ENCODE measurements at places on chromosomes 4 and X.

- no peak for DNase-seq
Measured at GRCh38 chrX:45320191-45320590, 119.5 kb upstream of the DIPK2B start.

DNA sequence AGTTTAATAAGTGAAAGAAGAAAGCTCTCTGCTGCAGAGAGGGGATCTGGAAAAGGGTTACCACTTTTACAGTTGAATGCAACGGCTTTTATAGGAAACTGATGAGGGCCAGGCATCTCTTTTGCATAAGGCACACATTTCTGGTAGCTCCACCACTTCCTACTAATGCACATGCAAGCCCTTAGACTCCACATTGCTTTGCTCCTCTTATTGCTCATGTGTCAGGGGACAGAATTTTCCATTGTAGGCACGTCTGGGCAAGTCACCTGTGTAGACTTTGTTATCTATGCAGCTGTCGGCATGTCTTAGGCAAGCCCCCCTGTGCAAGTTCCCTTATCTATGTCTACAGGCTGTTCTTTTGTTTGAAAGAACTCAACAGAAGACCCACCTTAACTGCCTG lies 294.6 kb upstream of the STS start:
- DNase-seq, result no peak

DNA sequence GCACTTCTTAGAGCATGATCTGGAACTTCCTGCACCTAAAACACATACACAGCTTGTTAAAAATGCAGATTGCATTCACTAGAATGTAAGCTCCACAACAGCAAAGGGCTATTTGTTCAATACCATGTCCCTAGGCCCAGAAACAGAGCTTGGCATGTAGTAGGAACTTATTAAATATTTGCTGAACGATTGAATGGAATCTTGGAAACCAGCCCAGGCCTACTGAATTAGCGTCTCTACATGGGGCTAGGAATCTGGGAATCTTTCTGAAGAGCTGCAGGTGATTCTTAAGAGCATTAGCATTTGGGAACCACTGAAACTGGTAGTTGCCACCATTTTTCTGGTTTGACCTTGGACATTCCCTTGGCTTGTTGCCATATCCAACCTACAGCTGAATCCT lies 234.1 kb downstream of the STIM2 start:
- DNase-seq, result no peak

DNA sequence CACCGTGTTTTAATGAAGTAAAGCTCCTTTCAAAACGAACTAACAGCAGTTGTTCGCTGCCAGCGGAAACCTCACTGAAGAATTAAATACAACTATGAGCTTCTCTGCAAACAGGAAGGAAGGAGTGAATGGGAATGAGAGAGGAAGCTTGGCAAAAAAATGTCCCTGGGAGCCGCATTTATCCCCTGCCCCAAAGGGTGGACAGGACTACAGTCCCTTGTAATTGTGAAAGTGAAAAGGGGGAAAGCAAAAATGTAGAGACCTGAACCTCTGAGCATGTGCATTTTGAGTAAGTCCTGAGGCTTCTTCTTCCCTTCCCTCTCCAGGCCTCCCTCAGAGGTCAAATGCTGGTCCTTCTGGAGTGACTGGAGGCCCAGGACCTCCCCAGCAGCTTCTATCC lies 53.8 kb upstream of the BMP2K start:
- DNase-seq, result no peak

- DNase-seq, result no peak
Measured at GRCh38 chr4:16079046-16079445, 4.8 kb downstream of the PROM1 start.

DNA sequence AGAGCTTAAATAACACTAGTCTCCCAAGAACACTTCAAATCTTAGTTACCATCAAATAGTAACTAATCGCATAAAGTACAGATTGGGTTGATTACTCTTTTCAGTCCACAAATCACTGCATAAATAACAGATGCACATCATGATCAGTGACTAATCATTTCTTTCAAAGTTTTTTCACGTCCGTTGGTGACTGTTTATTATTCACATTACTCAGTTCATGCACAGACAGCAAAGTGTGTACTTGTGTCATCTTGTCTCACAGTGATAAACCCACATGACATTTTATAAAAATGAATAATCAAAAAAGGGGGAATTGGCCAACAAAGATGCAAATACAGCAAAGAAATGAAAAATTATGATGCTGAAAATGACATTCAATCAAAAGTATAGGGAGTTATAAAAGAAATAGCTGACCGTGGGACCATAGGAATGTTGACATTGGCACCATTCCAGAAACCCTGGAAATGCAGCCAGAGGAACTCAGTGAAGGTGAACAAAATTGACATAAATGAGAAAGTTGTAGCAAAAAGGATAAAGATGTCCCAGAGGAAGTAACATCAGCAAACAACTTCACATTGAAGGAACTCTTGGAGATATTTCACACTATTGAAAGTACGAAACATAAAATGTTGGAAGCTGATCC lies 161.5 kb downstream of the SOX3 start:
- DNase-seq, result no peak

DNA sequence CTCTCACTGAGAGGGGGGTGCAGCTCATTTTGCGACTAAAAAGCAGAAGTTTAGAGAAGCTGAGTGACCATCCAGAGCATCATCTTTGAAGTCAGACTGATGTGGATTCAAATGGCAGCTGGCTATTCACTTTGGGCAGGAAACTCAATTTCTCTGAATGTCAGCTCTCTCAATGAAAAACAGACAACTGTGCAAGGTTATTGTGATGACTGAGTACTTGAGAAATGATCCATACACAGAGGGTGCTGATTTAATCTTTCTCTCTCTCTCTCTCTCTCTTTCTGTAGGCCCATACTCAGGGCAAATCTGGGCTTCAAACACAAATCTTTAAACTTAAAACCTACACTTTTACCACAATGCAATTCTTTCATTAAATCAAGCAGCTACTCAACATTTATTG lies 185.8 kb upstream of the SLIT2 start:
- no peak for DNase-seq

DNA sequence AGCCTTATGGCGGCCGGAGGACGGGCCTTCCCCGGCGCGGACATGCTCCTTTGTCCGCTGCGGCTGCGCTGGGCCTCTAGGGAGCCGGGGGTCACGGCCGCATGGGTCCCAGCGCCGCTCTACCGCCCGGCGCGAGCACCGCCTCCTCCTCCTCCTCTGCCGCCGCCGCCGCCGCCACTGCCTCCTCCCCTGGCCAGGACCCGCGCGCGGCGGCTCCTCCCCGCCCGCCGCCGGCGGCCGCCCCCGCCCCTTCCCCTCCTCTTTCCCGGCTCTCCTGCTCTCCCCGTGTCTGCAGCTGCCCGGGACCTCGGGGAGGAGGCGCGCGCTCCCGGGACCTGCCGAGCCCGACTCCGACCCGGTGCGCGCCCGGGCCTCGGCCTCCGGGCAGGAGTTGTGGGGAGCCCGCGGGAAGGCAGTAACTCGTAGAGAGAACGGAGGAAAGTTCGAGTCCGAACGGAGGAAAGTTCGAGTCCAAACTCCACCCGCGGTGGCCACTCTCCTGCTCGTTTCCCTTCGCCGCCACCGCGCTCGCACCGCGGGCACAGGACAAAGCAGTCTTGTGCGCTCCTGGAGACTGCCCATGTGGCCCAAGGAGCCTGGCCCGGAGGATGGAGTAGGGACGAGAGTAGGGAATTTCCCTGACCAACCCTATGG lies at the start of gene ADGRA3:
Gene ADGRA3 (minus strand): TSS at position 179 of the 654 bp plus-strand sequence. CDS start 282 bp downstream, outside the sequence.
- peak; percentile 40 for DNase-seq

GRCh38 chr4:147707892-147708672 lies 23.8 kb upstream of the ARHGAP10 start:
- DNase-seq, result peak; percentile 19

DNA sequence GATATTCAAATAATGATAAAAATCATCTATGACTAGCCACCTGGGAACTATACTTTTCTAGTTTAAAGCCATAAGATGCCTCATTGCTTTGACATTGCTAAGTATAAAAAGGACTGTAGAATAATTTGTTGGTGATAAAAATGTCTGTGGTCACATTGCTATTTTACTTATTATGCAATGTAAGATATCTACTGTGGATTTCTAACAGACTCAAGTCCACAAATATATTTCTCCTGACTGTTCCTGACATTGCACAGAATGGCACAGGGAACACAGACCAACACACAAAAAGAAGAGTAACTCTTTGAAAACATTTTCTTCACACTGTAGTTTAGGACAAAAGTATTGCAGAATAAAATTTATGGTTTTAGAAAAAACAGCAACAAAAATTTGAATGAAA lies 2.2 kb upstream of the TMPRSS11E start:
- DNase-seq, result no peak

DNA sequence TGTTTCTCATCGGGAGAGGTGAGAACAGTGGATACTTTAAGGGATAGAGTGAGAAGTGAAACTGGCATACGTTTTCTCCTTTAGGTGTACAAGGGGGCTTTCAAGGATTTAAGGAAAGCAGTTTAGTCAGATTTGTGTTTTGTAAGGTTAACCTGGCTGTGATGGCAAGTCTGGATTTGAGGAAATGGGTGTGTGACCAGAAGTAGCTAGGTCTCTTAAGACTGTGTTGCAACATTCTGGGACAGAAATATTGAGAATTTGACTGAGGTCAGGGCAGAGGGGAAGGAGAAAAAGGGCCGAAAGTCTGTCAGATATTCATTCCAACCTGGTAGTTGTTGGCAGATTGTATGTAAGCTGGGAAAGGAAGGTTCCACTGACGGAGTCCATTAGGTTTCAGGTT lies 10.4 kb upstream of the GABRE start:
- DNase-seq, result no peak

- no peak for DNase-seq
Measured at GRCh38 chr4:10973686-10974085, 289.1 kb upstream of the CLNK start.

DNA sequence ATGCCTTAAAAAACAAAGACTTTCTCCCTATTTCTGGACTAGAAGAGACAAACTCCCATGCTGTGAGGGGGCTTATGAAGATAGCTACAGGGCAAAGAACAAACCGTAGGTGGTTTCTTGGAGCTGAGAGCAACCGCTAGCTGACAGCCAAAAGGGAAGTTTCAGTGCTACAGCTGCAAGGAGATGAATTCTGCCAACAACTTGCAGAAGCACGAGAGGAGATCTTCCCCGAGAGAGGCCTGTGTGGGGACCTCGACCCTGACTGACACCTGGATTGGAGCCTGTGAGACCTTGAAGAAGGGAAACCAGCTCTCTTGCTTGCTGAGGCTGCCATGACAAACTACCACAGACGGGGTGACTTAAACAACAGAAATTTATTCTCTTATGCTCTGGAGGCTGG lies 183.8 kb upstream of the VCX3A start:
- no peak for DNase-seq

DNA sequence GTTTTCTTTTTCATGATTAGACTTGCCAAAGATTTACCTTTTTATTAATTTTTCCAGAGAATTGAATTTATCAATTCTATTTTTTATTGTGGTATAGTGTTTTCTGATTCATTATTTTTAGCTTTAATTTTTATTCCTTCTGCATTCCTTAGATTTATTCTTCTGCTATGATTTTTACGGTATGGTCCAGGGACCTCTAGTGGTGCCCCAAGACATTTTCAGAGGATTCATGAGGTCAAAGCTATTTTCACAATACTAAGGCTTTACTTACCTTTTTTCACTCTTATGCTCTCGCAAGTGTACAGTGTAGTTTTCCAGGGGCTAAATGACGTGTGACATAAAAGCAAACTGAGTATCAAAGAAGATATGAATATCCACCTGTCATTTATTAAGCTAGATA lies 8.0 kb downstream of the RADX start:
- DNase-seq, result no peak

Measured in stimulated activated CD4-positive, alpha-beta T cell treated with anti-CD3 and anti-CD28 coated beads, Interleukin-1b, Interleukin-23, amount 100 ng/mL, for 48 hours (primary cell).